ENCODE measurements at places on chromosomes 5 and 9. TPM values are rescaled to one million over a fixed set of nuclear protein-coding genes. Genes with fewer than 3 reads are reported as not detected.

FAM240B gene
- not detected for total RNA-seq

RNF183 gene
- 0.21 TPM for total RNA-seq

ZNF782 gene
- total RNA-seq, result 10.1 TPM

PCDHB6 gene
- total RNA-seq, result 0.82 TPM

SPATA31C1 gene
- 0.21 TPM for total RNA-seq

ASB6 gene
- 11.7 TPM for total RNA-seq

SPTLC1 gene
- total RNA-seq, result 91.9 TPM

NEURL1B gene
- total RNA-seq, result 46.1 TPM

TMEM232 gene
- 3.8 TPM for total RNA-seq

SLC6A18 gene
- total RNA-seq, result not detected

TMEM38B gene
- 91.8 TPM for total RNA-seq

FER gene
- 42.6 TPM for total RNA-seq

BTNL3 gene
- not detected for total RNA-seq

FGF1 gene
- 8.7 TPM for total RNA-seq

IFNA2 gene
- not detected for total RNA-seq

SPATA31D4 gene
- total RNA-seq, result not detected

GPR151 gene
- not detected for total RNA-seq

PHF24 gene
- 0.31 TPM for total RNA-seq

PJA2 gene
- total RNA-seq, result 198 TPM

ANKRD33B gene
- total RNA-seq, result 8.1 TPM

ITGA1 gene
- 49.4 TPM for total RNA-seq

SLC25A2 gene
- total RNA-seq, result not detected

TMEM252 gene
- total RNA-seq, result not detected

C9 gene
- total RNA-seq, result not detected

SPATA9 gene
- total RNA-seq, result not detected

ZBTB26 gene
- total RNA-seq, result 8.4 TPM
